ENCODE measurements at places on chromosomes 12 and 14.

DNA sequence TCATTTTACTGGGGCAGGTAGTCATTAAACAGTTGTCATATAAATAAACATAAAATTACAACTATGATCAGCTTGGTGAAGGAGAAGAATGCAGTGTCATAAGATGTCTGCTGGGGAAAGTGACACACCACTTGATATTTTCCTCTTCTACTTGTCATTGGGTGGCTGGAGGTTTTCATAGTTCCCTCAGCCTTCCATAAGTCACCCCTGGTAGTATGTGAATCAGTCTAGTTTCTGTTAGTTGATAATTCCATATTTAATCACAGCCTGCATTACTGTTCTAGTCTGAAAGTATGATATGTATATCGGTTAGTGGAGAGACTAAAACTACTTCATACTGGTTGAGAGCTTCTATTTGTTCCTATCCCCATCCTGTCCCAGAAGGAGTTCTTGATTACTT lies 38.2 kb downstream of the PLEKHA5 start:
- DNase-seq: no peak

DNA sequence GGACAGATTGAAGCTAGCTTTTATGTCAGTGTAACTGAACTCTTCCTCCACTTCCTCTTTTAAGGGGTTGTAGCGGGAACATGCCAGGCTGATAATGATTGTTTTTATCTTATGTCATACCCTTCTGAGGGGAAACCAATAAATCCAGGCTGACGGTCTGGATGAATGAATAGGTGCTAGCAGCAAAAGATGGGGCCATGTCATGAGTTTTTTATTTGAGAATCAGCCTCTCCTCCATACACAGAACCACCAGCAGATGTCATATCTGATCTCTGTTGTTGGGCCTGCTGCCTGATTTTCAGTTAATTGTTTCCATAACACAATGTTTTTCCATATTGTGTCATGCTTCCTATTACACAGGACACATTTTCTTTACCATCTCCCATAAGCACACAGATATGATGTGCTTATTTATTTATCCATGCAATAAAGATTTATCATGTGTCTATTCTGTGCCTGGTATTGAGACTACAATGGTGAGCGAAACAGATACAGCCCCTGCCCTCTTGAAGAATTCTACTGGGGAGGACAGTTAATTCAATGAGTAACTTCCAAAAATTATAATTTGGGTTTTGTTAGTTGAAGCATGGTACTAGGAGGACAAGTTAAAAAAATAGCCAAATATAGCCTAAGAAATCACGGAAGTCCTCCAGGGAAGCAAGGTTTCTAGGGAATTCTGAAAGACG lies 33.6 kb upstream of the CRY1 start:
- DNase-seq: no peak

DNA sequence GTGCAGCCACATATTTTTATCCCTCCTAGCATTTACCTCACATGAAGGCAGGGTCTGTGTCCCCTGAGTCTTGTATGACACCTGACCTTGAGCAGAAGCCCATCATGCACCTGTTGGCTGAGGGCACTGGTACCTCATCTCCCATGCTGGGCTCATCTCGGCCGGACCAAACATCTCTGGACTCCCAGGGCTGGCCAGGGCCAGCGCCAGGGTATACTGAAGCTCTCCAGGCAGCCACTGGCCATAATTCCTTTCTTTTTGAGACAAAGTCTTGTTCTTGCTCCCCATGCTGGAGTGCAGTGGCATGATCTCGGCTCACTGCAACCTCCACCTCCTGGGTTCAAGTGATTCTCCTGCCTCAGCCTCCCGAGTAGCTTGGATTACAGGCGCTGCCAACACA lies 22.0 kb downstream of the HVCN1 start:
- no peak for DNase-seq

DNA sequence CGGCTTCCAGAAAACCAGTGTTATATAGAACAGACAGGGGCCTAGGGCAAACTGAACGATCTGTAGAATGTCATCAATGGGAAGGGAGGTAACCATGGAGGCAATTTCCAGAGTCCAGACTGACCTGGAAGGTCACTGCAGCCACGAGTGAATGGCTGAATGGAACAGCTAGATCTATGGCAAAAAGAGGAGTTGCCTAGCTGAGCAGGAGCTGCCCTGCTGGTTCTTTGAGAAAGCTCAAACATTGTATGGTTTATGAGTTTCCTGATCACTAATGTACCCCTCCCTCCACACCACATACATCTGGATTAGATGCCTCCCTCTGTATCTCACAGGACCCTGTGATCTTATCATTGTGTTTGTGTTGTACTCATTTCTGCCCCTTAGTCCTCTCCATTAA lies 1.0 kb upstream of the RERG start:
- no peak for DNase-seq

Data from left hindlimb (tissue), 1 donor.